ENCODE measurements at places on chromosomes 7 and 10.

DNA sequence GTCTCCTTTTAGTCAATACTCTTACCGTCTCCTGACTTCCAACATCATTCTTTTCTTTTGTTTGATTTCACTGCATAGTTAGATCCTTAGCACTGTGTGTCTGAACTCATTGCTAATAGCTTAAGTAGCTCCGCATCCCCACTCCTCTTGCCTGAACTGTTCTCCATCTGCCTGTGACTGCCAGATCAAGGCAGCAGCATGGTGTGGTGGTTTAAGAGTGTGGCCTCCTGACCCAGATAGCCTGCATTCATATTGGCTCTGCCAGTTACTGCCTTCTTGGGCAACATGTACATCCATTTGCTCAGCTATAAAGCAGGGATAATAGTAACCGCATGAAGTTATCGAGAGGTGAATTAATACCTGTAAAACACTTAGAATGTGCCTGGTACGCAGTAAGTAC, 50.8 kb downstream of the SUFU start:
- DNase-seq, result no peak

DNA sequence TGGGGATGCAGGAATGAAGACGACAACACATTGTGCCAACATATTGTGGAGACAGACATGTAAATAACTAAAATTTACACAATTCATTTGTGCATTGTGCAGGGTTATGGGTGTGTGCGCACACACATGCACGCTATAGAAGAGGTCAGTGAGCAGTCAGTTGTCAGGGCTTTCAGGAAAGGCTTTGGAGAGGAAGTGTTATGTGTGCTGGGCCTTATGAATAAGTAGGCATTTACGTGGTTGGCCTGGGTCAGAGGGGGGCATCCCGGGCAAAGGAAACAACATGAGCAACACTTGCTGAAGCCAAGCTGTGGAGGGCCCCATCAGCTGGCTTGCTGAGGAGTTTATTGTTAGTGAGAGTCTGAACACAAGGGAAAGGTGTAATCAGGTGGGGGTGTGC, 4.1 kb downstream of the PRXL2A start:
- DNase-seq, result no peak

DNA sequence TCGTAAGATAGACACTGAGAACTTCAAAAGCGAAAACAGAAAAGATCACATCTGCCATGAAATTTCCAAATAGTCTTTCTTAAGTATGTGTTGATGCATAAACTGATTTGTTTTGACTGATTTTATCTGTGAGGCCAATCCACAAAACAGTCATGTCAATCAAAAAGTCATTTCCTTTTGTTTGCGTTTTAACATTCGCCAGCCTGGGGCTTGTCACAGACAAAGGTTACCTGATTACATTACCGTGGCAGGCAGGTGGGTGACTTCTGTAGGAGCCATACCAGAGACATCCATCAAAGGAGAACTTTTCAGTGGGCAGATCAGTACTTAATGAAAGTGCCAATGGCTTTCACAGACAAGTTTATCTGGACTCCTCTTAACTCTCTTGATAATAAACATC, 45.5 kb upstream of the BET1 start:
- no peak for DNase-seq

DNA sequence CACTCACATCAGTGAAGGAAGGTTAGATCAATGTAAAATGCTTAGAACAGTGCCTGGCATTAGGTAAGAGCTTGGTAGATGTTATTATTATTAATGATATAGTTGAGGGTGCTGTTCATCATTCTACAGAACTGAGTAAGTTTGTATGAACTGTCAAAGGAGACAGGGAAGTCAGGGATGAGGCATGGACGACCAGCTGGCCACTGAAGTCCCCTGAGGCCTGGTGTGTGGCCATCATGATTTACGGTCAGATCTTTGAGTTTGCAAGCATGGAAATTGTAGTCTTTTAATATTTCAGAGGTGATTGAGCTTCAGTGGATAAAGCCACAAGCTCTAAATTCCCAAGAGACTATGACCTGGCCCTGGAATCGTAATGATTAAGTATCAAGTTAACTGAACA, 6.9 kb downstream of the ARMC3 start:
- no peak for DNase-seq

DNA sequence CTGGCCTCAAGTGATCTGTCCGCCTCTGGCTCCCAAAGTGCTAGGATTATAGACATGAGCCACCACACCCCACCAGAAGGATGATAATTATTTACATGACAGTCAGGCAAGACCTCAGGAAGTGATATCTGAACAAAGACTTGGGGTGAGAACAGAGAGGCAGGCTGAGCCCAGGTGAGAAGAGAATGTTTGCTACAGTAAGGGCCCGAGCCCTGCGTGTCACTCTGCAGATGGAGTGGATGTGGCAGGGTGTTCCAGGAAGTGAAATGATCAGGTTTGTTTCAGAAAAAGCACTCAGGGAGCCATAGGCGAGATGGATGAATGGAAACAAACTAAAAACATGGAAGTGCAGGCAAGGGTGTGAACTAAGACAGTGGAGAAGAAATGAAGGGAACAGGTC, 22.2 kb downstream of the SFMBT2 start:
- peak; percentile 31 for DNase-seq

DNA sequence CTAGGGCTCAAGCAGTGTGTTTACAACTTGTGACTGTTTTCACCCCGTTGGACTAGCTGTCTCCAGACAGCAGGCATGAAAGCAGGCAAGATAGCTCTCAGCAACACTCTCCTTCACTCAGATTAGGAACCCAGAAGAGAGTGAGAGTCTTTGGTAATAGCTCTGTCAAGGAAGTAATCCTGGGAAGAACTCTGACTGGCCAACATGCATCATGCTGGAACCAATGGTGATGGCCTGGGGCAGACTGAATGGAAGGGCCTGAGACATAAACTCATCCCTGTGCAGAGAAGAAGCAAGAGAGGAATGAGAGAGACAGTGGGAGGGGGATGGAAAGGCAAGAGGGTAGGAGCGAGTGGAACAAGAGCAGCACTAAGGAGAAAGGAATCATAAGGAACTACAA, 48.9 kb downstream of the AKR1D1 start:
- DNase-seq, result no peak

DNA sequence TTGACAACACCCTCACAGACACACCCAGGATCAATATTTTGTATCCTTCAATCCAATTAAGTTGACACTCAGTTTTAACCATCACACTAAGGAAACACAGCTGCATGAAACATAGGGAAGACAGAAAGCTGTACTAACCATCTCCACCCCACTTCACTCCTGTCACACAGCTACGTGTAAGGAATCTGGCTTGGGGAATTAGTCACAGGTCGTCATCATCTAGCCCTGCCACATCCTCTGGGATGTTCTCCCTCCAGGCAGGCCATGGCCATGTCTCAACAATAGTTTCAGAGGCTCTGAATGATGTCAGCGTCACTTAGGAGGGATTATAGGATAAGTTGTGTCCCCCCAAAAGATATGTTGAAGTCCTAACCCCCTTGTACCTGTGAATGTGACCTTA, 10.8 kb upstream of the SEMA3C start:
- DNase-seq, result no peak

GRCh38 chr7:63105978-63106377, 892.7 kb upstream of the ZNF722 start:
- no peak for DNase-seq

GRCh38 chr7:107712896-107713295, 31.0 kb upstream of the CBLL1 start:
- no peak for DNase-seq

DNA sequence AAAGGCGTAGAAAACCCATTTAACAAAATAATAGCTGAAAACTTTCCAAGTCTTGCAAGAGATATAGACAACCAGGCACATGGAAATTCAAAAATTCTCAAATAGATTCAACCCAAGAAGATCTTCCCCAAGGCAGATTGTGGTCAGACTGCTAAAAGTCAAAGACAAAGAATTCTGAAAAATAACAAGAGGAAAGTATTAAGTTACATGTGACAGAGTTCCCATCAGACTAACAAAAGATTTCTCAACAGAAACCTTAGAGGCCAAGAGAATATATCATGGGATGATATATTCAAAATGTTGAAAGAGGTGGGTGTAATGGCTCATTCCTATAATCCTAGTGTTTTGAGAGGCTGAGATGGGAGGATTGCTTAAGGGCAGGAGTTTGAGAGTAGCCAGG, 59.8 kb downstream of the TMEM178B start:
- DNase-seq, result no peak

DNA sequence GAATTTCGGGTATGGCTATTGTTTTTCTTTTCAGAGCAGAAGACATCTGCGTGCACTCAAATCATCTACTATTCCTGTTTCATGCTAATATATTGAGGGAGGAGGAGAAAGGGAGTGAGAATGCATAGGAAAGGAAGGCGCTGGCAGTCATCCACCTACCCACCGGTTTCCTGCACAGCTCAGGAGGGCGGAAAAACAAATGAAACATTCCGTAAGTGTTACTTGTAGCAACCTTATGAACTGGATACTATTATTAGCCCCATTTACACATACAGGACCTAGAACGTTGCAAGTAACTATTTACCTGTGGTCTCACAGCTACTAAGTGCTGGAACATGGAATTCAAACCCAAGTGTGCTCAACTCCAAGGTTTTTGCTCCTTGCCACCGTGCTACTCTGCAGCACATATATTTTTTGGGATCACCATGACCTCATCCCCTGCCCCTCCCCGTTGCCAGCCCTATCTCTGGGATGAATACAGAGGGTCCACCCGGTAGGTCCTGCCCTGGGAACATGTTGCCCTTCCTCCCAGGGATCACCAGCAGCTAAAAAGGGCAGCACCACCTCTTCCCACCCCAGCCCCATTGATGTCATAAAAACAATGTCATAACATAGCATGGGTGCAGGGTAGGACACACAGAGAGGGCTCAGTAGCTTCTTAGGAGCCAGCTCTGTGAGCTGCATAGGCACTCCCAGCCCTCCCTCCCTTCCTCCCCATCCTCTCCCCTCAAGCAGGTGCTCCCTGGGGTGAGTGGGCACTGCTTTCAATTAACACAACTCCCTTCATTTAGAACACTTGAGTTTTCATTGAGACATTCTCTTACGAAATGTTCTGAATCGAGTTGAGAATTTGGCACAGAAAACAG, 16.9 kb downstream of the GFRA1 start:
- no peak for DNase-seq

GRCh38 chr7:115135769-115136410, 214.0 kb downstream of the MDFIC start:
- DNase-seq, result peak; percentile 15

DNA sequence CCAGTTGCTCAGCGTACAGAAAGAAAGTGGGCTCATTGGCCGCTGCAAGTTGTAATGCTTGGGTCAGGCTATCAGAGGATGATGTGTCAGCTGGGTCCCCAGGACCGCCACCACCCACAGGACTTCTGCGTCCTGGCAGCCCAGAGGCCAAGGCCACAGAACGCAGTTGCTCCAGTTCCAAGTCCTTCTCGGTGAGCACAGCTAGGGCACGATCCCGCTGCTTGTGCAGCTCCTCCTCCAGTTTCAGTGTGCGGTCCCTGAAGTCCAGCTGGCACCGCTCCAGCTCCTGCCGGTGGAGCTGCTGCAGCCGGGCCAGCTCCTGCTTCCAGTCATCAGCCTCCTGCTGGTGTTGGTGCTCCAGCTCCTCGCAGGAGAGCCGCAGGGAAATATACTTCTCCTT, 3.0 kb downstream of the GCC1 start:
- DNase-seq, result no peak
